Immature natural killer cell (primary cell): ENCODE measurements at places on chromosomes 3 and 15.

DNA sequence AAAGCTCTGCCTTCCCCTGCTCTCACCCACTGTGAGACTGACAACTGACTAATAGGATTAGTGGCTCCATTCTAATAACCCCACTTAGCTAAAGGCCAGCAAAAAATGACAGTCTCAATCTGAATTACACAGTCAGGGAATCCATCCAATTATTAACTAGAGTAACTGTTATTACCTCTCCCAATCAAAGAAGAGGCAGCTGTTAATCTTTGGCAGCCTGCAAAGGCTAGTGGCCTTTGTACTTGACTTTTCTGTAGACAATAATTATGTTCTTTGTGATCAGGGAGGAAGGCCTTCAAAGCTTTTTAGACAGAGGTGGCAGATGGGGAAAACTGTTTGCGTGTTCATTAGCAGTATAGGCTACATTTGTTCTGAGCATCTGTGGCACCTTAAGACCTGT lies 177.7 kb downstream of the ISL2 start:
- DNase-seq: no peak

DNA sequence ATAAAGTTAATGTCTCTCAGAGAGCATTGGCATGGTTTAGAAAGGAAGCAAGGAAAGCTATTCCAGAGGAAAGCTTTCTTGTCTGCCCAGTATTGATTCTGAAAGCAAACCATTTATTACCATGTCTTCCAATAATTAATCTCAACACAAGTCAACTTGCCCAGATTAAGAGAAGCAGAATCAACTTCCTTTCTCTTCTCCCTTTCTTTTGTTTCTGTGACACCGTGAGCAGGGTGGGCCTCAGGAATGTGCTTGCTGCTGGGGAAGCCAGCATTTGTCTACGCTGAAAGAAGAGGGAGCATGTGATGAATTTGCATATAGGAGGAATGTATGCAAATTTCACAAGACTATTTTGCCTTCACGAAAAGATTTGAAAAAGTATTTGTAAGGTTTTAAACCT lies 368.6 kb upstream of the ROPN1 start:
- no peak for DNase-seq

- DNase-seq: no peak
Measured at GRCh38 chr3:41682996-41683395, 278.9 kb downstream of the ULK4 start.

GRCh38 chr3:118791246-118791645 lies 243.4 kb downstream of the IGSF11 start:
- no peak for DNase-seq

GRCh38 chr15:92162657-92163056 lies 231.0 kb upstream of the ST8SIA2 start:
- no peak for DNase-seq

- no peak for DNase-seq
Measured at GRCh38 chr15:80569656-80570055, 125.5 kb upstream of the ABHD17C start.

GRCh38 chr15:32679298-32679690 lies 37.8 kb downstream of the SCG5 start:
- no peak for DNase-seq

GRCh38 chr15:69636169-69636915 lies 183.7 kb downstream of the RPLP1 start:
- DNase-seq: no peak

- no peak for DNase-seq
Measured at GRCh38 chr3:119497820-119498185, 544 bp upstream of the TIMMDC1 start.

DNA sequence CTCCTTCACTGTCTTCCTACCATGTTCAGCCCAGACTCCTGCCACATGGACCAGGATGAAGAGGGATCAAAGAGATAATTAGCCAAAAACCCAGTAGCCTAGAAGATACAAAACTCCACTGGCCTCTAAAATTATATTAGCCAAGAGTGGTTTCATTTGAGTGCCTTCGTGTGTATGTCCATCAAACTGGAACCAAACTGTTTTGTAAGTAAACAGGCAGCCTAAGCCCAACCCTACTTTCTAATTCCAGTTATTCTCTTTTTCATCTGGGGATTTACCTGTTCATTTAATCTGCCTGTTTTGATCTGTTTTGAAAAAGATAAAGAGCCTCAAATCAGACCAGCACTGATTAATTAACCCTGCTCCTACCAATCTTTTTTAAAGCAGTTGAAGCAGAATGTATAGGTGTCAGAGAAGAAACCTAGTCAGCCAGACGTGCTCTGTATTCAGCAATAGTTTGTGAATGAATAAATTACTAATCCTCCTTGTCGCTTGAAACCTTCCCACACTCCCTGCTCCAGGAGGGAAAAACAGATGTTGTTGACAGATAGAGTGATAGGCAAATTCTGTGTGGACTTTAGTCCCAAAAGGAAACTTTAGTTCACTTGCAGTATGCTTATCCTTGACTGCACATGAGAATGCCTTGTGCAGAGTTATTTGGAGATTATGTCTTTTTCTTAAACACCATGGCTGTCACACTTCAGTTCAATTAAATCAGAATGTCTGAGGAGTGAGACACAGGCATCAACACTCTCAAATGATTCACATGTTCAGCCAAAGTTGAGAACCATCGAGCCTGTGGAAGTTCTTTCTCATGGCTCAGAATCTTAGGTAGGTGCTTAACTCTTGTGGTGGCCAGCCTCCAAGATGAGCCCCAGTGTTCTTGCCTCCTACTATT lies 55.5 kb upstream of the ZBED2 start:
- DNase-seq: no peak

GRCh38 chr3:133930341-133930933 lies 34.8 kb upstream of the RAB6B start:
- no peak for DNase-seq

- DNase-seq: no peak
Measured at GRCh38 chr3:139509631-139510030, 29.9 kb downstream of the RBP1 start.

- no peak for DNase-seq
Measured at GRCh38 chr3:12148183-12148940, 10.3 kb downstream of the TIMP4 start.

- no peak for DNase-seq
Measured at GRCh38 chr3:183082355-183082915, 16.9 kb downstream of the MCCC1 start.

DNA sequence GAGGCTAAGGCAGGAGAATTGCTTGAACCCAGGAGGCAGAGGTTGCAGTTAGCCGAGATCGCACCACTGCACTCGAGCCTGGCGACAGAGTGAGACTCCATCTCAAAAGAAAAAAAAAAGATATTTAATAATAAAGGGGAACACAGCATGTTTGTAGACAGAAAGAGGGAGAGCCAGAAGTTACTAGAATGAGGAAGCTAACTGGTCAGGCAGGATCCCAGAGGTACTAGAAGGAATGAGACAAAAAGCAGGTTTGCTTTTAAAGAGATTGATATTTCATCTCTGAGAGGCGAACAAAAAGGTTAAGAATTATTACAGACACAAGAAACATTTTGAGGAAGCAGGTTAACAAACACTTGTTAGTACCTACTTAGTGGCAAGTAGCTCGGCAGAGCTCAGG lies 9.2 kb downstream of the CD200R1 start:
- no peak for DNase-seq

- no peak for DNase-seq
Measured at GRCh38 chr15:66569461-66570137, 3.8 kb upstream of the LCTL start.

- no peak for DNase-seq
Measured at GRCh38 chr3:186097663-186098451, 11.0 kb downstream of the ETV5 start.

GRCh38 chr3:46110701-46111493 lies 83.6 kb upstream of the XCR1 start:
- DNase-seq: peak; percentile 43

- DNase-seq: no peak
Measured at GRCh38 chr3:48546203-48546829, 10.3 kb downstream of the PFKFB4 start.
